ENCODE measurements at places on chromosomes 3 and 15. TPM values are rescaled to one million over a fixed set of nuclear protein-coding genes. Genes with fewer than 3 reads are reported as not detected.

GRCh38 chr15:68386587-68387288 lies 45.2 kb downstream of the ITGA11 start:
- DNase-seq: no peak

GRCh38 chr3:169610888-169611291 lies 52.6 kb downstream of the MECOM start:
- no peak for DNase-seq

- no peak for DNase-seq
Measured at GRCh38 chr15:69784798-69785566, 312.7 kb downstream of the TLE3 start.

DNA sequence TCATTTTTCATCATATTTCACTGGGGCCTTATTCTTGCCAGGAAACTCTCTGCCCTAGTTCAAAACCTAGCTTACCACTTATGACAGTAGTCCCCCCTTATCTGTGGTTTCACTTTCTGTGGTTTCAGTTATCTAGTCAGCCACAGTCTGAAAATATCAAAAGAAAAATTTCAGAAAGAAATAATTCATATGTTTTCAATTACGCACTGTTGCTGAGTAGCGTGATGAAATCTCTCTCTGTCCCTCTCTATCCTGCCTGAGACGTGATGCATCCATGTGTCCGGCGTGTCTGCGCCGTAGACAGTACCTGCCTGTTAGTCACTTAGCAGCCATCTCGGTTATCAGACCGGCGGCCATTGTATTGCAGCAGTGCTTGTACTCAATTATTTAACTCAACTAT lies 369.9 kb upstream of the MCTP2 start:
- DNase-seq: no peak

- DNase-seq: no peak
Measured at GRCh38 chr3:17741621-17742101, 770 bp downstream of the TBC1D5 start.

DNA sequence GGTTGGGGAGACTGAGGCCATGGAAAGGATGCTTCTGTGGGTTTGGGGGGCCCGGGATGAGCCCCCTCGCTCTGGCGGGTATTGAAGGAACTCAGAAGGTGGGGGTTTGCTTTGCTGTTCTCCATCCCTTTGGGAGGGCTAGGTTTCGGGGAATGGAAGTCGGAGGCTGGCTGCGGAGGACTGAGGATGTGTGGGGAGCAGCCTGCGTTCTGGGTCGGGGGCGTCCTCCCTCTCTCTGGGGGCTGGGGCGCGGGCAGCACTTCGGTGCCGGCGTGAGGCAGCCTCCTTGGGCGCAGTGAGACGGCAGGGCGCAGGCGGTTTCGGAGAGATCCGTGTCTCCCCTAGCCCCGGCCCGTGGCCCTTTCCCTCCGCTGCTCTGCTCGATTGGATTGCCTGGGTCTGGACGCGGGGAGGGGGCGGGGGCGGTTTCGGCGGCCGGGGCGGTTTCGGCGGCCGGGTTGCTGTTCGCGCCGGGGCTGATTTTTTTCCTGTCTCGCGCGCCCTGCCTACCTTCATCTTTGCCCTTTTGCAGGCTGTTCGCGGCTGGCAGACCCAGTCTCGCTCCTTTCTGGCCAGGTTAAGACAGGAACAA lies 1.4 kb downstream of the PTPRG start:
- DNase-seq: peak; percentile 65

- no peak for DNase-seq
Measured at GRCh38 chr3:175726228-175726627, 867.1 kb downstream of the NAALADL2 start.

- DNase-seq: no peak
Measured at GRCh38 chr3:64240396-64240795, 15.1 kb upstream of the PRICKLE2 start.

- no peak for DNase-seq
Measured at GRCh38 chr3:110139821-110140220, 802.5 kb upstream of the DPPA4 start.

- no peak for DNase-seq
Measured at GRCh38 chr3:141849056-141849815, 27.2 kb upstream of the ATP1B3 start.

GRCh38 chr3:150247441-150247840 lies 160.7 kb upstream of the TSC22D2 start:
- peak; percentile 75 for DNase-seq

DNA sequence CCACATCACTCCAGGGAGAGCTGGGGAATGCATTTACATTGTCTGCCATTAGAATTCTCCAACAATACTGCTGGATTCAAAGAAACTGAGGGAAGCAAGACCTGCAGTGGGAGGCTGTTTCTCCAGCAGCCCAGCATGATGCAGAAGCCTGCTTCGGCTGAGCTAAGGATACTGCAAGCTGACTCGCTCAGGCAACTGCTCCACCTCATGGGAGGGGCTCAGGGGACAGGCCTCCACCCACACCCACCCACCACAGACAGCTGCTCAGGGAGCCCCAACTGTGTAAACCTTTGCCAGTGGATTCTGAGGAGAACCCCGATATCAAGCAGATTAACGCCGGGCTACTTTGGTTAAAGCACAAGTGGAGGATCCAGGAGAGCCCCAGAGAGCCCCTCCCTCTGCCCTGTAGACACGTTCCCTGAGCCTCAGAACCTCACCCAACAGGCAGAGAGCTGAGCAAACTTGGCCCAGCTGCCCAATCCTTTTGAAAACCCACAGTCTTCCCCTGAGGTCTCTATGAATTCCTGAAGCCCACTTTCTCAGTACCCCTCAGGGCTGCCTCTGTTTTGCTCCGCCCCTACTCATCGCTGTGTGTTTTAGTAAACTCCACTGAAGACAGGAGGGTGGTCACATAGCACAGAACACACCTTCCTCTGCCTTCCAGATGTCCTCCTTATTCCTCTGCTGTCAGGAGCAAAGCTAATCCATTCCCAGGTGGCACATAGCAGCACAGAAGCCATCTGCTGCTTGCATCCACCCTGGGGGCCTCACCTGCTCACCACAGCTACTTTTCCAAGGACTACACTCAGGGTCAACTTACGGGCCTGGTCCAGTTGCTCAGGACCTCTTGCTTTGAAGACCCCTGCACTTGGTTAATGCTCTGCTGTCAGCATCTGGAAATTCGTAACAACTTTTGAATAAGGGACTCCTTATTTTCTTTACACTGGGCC lies 269.0 kb downstream of the ABHD5 start:
- DNase-seq: no peak

DNA sequence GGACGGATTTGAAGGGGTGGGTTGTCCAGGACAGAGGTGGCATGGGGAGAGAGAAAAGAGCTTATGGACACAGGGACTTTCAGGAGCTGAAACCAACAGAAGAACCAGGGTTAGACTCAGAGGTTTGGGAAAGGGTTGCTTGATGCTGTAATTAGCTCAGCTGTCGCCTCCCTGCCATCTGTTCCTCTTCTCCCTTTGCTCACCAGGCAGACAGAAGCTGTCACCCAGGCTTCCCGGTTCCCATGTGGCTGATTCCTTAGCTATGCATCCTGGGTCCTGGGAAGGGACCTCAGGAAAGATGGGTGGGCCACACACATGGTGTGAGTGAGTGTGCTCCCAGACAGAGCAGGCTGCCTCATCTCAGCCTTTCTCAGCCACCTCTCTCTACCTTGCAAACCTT lies 14.1 kb downstream of the PTPN23 start:
- DNase-seq: no peak

DNA sequence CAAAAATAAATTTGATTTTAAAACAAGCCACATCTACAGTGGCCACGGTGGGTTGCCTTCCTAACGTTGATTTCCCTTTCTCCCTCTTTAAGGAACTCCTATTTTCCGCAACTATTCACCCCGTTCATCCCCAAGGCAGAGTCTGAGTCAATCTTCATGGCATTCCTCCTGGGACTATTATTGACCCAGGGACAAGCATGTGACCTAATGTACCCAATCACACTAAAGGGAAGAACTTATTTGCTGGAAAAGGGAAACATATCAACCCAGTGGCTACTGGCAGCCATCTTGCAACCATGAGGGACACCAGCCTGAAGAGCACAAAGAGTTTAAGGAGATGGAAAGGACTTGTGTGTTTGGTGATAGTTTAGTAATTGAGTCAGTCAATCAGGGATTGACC lies 55.4 kb upstream of the ARHGEF3 start:
- DNase-seq: no peak

- no peak for DNase-seq
Measured at GRCh38 chr15:47688573-47689086, 28.7 kb upstream of the SEMA6D start.

DNA sequence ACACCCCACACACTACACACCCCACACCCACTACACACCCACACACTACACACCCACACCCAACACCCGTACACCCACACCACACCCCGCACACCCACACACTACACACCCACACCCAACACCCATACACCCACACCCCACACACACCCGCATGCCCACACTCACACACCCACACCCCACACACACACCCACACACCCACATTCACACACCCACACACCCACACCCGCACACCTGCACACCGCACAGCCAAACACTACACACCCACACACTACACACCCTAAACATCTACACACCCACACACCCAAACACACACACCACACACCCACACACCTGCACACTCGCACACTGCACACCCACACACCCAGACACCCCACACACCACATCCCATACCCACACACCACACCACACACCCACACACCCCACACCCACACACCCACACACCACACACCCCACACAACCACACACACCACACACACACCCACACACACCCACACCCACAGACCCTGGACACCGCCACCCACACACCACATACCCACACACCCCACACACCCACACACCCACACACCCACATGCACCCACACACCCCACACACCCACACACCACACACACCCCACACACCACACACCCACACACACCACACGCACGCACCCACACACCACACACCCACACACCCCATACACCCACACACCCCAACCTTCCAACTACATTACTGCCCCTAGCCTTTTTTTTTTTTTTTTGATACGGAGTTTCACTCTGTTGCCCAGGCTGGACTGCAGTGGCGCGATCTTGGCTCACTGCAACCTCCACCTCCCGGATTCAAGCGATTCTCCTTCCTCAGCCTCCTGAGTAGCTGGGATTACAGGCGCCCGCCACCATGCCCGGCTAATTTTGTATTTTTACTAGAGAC lies 16.9 kb downstream of the CEP19 start:
- DNase-seq: no peak

DNA sequence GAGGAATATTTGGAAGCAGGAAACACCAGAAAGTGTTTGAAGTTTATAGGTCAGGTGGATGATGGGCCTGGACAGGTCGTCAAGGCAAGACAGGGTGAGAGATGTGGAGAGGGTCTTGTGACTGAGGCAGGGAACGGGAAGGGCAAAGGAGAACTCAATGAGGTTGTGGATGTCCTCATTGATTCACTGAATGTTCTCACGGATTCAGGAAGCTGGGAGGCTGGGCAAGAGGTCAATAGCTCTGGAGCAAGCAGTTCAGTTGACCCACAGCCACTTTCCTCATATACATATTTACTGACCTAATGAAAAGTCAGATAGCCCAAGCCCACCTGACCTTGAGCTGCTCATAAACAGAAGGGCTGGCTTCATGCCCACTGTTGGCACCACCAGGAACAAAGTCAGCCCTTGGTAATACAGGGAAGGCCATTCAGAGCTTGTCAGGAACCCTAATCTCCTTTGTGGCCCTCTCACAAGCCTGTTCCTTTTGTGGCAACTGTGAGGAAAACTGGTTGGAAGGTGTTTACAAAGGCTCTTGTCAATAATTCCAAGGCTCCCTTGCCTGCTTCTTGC lies 31.6 kb downstream of the ARRDC4 start:
- DNase-seq: no peak

- DNase-seq: no peak
Measured at GRCh38 chr15:98881526-98882520, 125.8 kb downstream of the PGPEP1L start.

GRCh38 chr3:189635339-189635738 lies 4.2 kb downstream of the TP63 start:
- no peak for DNase-seq

GRCh38 chr15:93063796-93064690 lies 25.0 kb downstream of the RGMA start:
- DNase-seq: no peak

DNA sequence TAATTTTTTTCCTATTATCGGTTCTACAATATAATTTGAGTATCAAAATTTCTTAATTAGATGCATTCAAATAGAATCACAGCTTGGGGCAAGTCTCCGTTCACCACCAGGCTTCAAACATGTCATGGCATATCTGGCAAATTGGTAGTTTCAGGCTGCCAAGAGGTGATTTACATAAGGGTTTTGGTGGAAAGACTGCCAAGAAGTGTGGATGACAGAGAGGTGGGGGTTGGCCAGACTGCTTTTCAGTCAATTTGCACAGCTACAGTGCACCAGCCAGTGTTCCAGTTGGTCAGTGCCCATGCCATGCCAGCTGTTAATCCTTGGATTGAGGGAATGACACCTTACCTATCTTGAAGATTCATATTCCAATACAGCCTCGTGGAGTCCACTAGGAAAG lies 8.4 kb upstream of the GSK3B start:
- no peak for DNase-seq

DNA sequence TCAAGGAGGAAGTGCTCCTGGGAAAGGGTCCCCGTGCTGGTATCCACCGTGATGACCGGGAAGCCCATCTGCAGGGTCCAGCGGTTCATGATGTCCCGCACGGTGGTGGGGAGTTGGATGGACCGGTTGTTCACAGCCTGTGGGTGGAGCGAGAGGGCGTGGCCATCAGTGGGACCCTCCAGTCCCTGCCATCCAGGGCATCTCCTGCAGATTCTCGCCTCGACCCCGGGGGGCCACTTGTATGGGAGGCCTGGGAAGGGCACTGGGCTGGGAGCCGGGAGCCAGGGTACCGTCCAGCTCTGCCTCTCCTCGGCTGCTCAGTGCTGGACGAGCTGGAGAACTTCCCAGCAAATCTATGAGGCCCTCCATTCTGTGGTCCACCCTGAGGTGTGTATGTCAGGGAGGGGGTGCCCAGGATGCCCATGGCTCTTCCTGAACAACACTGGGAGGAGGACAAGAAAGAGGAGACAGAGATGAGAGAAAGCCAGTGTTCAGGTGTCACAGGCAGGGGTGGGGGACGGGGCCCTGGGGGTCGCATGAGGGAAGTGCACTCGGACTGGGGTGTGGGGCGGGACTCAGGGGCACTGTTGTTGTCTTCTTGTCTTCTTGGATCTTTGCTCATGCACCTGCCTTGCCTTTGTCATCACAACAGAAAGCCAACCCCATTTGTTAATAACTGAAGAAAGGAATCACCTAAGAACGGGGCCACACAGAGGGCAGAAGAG lies 13.0 kb downstream of the ANPEP start:
- DNase-seq: no peak

Gene UBAP1L
- 4.6 TPM for total RNA-seq

Gene PPP2R3A
- 13.0 TPM for total RNA-seq

Gene UBA7
- 0.54 TPM for total RNA-seq

Gene IQCB1
- 8.5 TPM for total RNA-seq

All from glutamatergic neuron (in vitro differentiated cells).